ENCODE measurements at places on chromosomes 3 and 15.
A peak's percentile ranks its signal among the peaks of the same experiment; 100 is the strongest.

DNA sequence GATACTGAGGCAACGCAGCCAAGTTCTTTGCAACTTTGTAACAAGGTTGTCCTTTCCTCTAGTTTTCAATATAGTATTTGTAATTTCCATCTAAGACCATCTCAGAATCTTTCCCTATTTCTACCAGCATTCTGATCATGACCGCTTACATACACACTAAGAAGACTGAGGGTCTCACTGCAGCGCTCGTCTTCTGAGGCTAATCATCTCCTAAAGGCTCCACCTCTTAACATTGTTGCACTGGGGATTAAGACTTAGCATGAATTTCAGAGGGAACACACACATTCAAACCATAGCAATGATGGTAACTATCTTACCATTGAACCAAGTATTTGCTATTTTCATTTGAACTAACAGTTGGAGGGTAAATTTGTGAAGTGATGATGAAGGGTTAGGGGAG is 463.3 kb upstream of the CCDC54 start:
- DNase-seq: no peak

DNA sequence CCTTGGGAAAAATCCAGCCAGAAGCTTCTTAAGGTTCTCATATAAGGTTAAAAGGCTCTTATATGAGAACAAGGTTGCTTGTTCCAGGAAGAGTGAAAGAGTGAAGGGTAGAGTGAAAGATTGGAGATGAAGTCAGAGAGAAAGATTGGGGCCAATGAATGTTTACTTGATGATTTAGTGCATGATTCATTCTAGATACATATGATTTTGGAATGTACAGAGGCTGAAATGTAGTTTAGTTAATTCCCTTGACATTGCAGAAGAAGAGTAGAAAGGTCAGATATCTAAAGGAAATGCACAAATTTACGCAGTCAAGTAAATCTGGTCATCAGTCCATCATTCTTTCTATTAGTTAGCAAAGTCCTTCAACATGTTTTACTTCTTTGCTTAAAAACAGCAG is 619.8 kb upstream of the ZNF717 start:
- DNase-seq: no peak

- no peak for DNase-seq
These were observed 5.3 kb downstream of the ARL6IP5 start for GRCh38 chr3:69090021-69090420.

- no peak for DNase-seq
These were observed 9.7 kb downstream of the RLBP1 start for GRCh38 chr15:89211678-89212170.

- DNase-seq: peak; percentile 78
These were observed 439.2 kb downstream of the MCTP2 start for GRCh38 chr15:94670438-94671034.

DNA sequence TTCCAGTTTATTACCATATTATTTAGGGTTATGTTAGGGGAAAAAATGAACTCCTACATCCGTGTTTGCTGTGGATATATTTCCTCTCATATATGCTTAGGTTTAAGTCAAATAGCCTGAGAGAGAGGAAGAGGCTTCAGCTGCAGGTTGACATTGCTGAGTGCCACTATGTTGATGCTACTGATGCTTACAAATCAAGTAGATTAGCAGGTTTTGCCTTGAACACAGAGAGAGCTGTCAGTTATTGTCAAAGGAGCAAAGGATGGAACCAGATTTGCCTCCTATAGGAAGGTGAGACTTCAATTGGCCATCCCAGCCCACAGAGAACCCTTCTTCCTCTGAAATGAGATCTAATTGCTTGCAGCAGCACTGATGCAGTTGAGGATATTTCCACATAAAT is 339.2 kb downstream of the CADM2 start:
- no peak for DNase-seq

DNA sequence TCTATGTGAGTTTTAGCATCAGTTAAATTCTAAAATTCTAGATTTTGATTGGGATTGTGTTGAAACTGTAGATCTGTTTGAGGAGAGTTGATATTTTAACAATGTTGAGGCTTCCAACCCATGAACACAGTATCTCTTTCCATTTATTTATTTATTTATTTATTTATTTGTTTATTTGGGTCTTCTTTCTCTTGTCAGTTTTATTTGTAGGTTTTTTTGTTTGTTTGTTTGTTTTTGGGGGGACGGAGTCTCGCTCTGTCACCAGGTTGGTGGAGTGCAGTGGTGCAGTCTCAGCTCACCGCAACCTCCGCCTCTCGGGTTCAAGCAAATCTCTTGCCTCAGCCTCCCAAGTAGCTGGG is 25.3 kb downstream of the MRAS start:
- no peak for DNase-seq

DNA sequence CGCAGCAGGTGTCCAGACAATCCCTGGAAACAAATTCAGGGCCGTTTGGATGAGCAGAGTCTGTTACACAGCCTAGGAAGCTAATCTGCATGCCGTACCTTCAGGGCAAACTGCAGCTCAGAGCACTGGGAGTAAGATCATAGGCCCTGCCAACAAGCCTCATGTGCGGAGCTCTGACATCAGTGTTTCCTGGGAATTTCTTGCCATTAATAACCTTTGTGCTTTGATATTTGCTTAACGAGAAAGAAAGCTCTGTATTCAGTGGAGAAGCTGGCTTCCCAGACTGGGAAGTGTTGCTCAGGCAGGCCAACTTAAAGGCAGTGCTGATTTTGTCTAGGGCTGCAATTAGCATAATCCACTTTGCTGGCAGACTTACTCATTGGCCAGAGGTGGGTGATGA is 116.1 kb upstream of the KLHL25 start:
- DNase-seq: peak; percentile 88

- DNase-seq: peak; percentile 92
These were observed 80.6 kb downstream of the PCOLCE2 start for GRCh38 chr3:142808103-142808917.

- no peak for DNase-seq
These were observed 430.5 kb downstream of the GABRG3 start for GRCh38 chr15:27401471-27401870.

- no peak for DNase-seq
These were observed 68.9 kb downstream of the RNF13 start for GRCh38 chr3:149881879-149882278.

DNA sequence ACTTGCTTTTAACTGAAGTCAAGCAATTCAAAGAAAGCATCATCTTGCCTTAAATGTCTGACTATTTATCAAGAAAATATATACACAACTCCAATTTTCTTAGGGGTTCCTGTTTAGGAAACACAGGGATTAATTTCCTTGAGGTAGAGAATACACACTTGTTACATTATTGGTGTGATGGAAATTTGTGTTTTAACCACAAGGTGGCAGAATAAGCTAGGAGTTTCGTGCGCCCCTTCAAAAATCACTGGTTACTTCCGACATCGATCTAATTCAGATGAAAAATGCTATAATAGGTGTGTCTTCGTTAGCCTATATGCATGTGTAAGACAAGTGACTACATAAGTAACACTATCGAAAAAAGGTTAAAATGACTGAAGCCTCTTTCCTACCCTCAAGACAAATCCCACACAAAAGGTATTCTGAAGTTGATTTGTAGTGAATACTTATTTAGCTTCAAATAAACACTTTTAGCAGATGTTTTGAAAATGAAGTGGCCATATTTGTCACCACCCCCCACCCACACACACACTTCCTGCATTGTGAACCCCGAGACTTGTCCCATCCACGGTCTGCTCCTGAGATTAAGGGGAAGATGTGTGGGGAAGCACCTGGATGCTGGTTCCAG is 246.5 kb downstream of the ROBO1 start:
- DNase-seq: peak; percentile 57

GRCh38 chr15:68010361-68011153 is 43.6 kb upstream of the PIAS1 start:
- DNase-seq: no peak

GRCh38 chr3:26406636-26407035 is 215.9 kb upstream of the LRRC3B start:
- no peak for DNase-seq

DNA sequence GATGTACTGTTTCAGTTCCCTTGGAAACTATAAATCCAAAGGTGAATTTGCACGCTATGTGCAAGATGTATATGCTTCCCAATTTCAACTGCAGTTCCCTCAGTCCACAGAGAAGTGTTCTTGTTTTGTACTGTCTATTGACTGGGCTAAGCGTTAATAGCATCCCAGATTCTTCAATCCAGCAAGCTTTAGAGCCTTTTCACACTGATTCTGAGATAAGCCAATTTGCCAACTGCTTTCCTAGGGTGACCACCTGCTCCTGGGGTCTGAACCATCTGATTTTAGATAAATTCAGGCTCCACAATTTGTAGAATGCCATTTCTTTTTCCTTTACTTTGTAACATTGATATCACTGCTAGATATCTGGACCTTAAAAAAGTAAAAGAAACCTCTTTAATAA is 340.1 kb downstream of the PTPRG start:
- DNase-seq: no peak

- DNase-seq: no peak
These were observed 59.7 kb downstream of the STARD5 start for GRCh38 chr15:81264072-81264857.

GRCh38 chr3:123229145-123229544 is 27.4 kb downstream of the SEC22A start:
- no peak for DNase-seq

- DNase-seq: no peak
These were observed 42.3 kb downstream of the RAB8B start for GRCh38 chr15:63231706-63232105.

DNA sequence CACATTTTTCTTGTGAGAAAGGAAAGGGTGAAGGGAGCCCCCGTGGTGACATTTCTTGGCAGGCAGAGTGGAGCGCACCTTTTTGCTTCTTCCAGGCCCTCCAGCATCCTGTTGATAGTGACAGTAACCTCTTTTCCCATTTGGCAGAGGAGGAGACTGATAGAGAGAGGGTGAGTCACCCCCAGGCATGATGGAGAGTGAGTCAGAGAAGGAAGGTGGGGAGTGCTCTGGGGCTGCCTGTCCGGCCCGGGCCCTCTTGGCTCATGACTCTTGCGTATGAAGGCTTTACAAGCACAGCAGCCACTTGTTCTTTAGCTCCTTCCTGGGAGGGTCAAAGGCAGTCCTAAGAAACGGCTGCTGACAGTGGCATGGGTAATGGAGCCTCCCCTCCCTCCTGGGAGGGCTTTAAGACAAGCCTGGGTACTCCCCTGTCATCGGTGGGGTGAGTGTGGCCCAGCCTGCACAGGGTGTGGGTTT is 16.0 kb downstream of the ANKRD63 start:
- peak; percentile 18 for DNase-seq

DNA sequence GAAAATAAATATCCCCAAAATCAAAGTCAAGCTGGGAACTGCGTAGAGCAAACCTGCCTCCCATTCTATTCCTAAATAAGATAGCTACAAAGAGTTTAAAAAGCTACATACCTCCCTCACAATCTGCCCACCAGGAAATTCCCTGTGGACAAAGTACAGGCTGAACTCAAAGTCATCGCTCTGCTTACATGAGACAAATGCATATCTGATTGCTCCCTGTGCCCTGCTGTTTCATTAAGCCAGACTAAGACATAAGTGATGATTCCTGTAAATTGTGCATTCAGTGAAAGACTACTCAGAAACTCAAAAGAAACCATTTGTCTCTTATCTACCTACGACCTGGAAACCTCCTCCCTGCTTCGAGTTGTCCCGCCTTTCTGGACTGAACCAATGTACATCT is 28.5 kb upstream of the EIF4A2 start:
- DNase-seq: no peak

DNA sequence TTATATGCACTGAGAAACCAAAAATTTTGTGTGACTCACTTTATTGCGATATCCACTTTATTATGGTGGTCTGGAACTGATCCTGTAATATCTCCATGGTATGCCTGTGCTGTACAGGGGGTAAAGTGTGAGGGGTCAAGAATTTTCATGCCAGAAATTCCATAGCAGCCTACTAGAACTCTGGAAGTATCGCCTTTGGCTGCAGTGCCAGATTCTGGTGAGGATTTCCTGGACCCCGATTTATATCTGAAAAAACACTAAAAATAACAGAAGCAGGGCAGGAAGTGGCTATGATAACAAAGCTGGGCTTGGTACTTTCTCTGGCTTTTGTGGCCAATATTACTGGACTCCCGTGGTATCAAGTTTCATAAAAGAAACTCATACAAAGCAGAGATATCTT is 36.4 kb downstream of the CCDC80 start:
- DNase-seq: no peak

GRCh38 chr15:66508293-66508883 is 3.3 kb downstream of the ZWILCH start:
- DNase-seq: no peak

DNA sequence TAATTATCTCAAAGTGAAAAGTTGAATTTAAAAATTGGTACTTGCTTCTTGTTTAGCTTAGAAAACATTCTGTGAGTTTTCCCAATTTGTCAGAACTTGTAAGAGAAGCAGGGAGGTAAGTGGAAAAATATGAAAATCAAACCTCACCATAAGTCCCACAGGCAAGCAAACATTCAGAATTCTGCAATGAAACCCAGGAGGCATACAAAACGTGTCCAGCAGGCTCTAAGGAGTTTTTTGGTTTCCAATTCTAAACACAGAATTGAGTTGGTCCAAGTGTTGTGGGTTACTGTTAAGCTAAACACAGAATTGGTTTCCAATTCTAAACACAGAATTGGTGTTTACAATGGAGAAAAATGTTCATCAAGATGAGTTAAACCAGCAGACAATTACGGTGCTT is 27.1 kb upstream of the ACKR4 start:
- no peak for DNase-seq

DNA sequence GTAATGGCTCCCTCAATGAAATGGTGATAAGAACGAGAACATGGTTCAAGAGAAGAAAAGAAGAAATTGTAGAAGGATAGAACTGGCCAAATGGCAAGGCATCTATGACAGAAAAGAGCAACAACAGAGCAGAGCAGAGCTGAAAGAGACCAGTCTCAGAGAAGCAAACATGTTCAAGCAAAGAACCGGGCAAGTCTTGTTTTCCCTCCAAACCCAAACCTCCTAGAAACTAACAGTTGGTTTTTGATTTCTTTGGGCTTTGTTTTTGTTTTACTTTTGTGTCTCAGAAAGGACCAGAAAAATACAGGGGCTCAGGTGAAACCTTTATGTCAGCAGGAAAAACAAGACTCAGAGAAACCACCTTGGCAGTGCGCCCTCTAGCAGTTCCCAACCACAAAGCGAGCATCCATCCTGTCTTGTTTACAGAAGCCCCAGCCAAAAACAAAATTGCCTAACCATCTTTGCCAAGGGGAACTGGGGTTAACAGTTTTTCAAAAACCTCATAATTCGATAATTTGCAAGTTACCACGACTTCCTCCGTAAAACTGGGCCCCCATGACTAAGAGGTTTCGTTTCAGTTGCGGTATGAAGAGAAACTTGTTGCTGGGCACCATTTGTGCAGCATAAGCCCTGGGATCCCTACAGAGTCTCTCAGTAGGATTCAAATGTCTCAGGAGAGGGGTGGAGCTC is 159.2 kb upstream of the SLC24A5 start:
- DNase-seq: no peak

GRCh38 chr3:178706411-178706810 is 170.2 kb downstream of the KCNMB2 start:
- DNase-seq: no peak

DNA sequence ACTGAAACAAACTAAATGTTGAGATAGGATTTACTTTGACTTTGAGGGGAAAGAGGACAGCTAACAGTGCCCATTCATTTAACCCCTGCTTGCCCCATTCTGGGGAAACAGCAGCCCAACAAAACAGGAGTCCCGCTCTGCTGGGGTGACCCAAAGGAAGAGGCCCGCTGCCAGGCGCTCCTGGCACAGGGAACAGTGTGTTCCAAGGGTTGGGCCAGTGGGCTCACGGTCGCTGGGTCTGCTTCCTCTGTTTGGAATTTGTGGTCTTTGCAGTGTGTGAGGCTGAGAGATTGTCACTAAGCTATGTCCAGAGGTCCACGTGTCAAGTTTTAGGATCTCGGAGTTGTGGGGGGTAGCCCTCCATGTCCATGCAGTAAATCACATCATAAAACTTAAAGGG is 250.4 kb upstream of the C2CD4B start:
- DNase-seq: no peak

Measured in COLO829 (cell line).